ENCODE measurements at places on chromosomes 1 and 21. TPM values are rescaled to one million over a fixed set of nuclear protein-coding genes. Genes with fewer than 3 reads are reported as not detected.

GRCh38 chr1:23664837-23665795, 26.5 kb upstream of the RPL11 start:
- no peak for DNase-seq

POU3F1 gene
- total RNA-seq: 2.8 TPM

GRCh38 chr1:200659269-200659668, 10.4 kb downstream of the DDX59 start:
- DNase-seq: no peak

PGLYRP4 gene
- 0.60 TPM for total RNA-seq
